H4 (cell line): ENCODE measurements at places on chromosomes 1 and 21.

DNA sequence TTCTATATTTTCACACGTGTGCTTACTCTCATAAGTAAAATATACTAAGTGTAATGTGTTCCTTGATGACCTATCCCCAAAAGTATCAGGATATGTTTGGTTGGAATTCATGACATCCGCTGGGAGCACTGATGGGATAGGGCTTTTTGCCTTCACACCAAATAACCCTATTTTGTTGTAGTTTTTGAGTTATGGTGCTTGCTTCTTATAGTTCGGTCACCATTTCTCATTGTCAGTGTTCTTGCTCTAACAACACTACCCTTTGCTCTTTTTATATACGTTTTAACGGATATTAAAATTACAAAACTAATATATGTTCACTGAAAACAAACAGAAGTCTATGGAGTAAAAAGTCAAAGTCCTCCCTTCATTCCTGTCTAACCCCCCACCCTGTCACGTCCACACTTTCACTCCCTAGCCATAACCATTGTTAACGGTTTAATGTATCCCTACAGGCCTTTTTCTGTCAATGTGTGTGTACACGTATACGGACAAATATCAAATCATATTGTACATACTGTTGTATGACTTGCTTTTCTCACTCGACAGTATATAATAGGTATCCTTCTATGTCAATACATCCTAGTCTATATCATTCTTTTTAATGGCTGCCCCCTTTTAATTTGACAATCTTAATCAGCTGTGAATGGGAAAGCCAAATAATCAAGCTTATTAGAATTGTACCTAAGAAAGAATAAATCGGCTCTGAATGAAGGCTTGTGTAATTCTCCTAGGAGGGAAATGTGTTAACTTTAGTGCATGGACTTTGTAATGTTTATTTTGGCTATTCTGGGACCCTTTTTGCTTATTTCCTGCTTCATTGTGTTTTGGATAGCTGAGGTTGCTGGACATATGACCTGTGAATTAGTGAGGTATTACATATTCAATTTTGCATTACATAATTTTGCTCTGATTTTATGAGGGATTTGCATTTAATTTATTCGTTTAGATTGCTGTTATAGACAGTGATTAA is 3.5 kb upstream of the RNF220 start:
- no peak for DNase-seq

GRCh38 chr1:241808265-241808664 is 39.7 kb upstream of the EXO1 start:
- DNase-seq: peak; percentile 58

- no peak for DNase-seq
These were observed 270.0 kb downstream of the TRABD2B start for GRCh38 chr1:47727051-47727696.

DNA sequence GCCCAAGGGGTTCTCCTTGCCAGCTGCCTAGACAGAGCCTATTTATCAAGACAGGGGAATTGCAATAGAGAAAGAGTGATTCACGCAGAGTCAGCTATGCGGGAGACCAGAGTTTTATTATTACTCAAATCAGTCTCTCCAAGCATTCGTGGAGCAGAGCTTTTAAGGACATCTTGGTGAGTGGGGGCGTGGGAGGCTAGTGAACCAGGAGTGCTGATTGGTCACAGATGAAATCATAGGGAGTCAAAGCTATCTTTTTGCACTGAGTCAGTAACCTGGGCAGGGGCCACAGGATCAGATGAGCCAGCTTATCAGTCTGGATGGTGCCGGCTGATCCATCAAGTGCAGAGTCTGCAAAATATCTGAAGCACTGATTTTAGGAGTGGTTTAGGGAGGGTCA is 64.8 kb upstream of the MRPS6 start:
- DNase-seq: no peak

- DNase-seq: no peak
These were observed 8.7 kb upstream of the LRRC71 start for GRCh38 chr1:156911577-156912298.

DNA sequence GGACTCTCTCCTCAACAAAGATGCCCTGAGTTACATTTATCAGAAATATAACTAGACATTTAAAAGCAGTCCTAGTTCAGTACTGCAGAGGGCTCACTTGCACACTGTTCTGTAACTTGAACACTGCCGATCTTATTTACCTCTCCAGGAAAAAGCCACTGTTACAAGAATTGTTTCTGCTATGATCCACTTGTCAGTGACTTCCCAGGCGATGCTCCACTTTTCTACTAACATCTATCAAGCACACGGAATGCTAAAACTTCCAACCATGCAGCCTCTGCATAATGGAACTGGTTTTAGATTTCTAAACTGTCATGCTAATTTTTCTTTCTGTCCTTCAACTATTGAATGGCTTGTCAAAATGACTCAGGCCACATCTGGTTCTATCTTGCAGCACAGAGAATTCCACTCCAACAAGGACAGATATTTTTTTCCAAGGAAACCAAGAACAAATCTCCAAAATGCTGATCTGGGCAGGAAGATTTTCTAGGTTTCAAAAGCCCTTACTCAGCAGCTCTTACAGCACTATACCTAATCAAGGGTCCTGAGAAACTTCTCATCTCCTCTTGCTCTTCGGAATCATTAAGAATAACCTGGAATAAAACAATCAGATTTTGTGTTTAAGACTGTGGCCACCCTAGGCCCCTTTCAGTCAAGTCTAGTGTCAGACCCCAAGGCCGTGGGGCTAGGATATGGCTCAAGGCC is 9.9 kb downstream of the SEC16B start:
- peak; percentile 23 for DNase-seq

- no peak for DNase-seq
These were observed at the start of gene TFF3 for GRCh38 chr21:42315296-42315891. Gene TFF3 (minus strand): TSS chr21:42315409. CDS start chr21:42315374, 35 bp downstream.

DNA sequence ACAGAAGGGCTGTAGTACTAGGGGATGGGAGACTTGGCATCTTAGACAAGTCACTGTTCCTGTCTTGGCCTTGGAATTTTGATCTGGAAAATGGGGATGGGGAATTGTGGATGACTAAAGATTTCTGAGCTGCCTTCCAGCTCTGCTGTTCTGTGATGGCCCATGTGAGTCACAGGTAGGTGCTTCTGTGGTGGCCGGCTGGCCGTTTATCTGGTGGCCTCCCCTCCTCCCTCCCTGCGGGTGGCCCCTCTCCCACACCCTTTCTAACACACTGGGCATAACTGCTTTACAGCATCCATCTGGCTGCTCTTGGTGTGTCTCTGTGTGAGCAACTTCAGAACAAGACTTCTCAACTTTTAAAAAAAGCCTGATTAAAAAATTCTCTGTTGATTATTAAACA is 35.9 kb downstream of the KCNA2 start:
- DNase-seq: no peak
